ENCODE measurements at places on chromosomes 7 and 10. TPM values are rescaled to one million over a fixed set of nuclear protein-coding genes. Genes with fewer than 3 reads are reported as not detected.

DNA sequence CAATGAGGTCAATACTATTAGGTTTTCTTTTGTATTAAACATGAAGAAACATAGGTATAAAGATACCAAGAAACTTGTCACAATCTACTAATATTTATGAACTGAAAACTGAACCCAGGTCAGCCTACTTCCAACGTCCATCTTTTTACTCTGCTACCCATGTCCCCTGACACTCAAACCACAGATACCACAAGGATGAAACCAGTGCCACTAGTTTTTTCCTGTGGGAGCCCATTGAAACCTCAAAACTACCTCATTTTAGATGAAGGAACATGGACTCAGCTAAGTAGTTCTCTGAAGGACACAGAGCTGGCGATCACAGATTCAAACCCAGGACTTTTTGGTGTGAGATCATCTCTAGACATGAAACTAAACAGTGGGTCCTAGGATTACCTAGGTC lies 6.8 kb downstream of the TET1 start:
- peak; percentile 56 for DNase-seq

DNA sequence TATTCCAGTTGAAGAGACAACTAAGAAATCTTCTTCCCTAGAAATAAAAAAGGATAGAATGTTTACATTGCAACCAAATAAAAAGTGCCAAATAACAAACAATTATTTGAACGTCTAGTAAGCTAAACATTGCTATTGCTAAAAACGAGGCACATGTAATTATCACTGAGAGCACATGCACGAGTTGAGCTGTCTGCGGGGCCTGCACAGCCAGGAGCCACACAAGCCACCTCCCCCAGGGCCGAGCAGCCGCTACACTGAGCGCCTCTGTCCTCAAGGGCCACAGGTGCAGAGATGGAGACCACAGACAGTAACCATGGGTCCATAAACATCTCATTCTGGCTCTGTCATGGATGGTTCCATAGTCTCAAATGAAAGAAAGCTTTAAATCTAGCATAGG lies 17.2 kb downstream of the NCAPG2 start:
- no peak for DNase-seq

DNA sequence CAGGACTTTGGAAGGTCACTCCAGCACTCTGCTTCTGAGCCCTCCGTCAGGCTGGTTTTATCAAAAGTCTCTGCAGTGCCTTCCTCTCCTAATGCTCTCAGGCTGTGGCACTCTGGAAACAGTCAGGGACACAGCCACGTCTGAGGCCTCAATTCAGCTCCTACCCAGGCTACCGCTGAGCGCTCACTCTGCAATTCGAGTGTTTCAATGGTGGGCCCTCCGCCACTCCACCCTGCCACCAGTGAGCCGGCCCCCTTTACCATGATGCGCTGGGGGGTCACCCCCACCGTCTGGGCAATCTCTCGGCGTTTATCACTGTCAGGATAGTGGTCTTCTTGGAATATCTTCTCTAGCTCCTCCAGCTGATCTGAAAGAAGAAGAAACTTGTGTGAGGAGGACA lies 3.5 kb downstream of the NOBOX start:
- DNase-seq: no peak

DNA sequence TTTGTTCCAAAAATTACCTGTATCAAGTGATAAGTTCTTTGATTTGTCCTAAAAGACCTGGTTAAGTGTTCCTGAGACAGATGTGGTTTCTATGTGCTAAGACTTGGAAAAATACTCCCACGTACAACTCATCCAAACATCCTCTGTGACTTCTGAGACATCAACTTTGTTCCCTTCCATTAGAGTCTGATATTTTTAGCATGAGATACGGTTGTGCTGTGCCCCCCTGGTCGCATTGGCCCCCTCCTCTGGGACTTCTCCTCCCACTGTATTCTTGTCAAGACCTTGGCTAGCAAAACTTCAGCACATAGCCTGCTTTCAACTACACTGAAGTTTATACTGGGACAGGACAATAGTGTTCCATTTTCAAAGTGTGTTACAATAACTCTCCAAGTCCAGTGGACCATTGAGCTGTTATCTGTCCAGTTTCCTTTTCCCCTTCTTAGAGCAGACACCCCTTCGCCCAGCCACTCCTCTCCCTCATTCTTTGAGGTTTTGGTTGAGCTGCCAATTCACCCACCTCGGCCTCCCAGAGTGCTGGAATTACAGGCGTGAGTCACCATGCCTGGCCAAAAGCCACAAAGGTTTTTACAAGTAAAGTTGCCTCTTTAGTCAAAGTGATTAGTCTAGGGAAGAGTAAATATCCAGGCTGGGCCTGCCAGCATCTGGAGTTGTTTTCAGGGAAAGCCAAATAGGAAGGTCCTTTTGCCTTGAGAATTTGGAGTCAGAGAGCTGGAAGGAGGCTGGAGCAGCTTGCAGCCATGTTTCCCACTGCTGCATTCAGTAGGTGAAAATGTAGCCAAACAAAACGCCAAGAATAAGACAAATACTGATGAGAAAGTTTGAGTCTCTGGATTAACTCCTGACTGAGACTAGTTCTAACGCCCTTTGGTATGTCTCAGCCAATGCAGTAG lies 17.8 kb upstream of the PDLIM1 start:
- DNase-seq: peak; percentile 95

GRCh38 chr7:152541892-152542291 lies 106.1 kb upstream of the KMT2C start:
- no peak for DNase-seq

Gene CARD11
- not detected for total RNA-seq

DNA sequence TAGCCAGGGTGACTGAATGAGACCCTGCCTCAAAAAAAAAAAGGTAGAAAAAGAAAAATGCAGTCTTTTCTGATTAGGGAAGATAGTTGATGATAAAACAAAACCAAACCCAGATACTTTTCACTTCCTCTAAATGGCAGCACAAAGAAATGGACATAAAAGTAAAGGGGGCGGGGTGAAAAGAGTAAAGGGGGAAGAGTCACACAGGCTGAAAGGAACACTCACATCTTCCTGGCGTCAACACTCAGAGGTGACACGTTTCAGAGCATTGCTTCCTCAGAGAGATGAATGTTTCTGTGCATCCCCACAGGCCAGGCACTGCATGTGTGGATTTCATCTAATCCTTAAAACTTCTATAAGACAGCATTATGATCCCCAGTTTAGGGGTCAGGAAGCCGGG lies 81.2 kb downstream of the HIPK2 start:
- DNase-seq: no peak

- DNase-seq: no peak
Observed at GRCh38 chr7:7920481-7920880, 48.1 kb upstream of the GLCCI1 start.

- peak; percentile 98 for DNase-seq
Observed at GRCh38 chr7:151599401-151600227, 79.9 kb upstream of the RHEB start.

- DNase-seq: no peak
Observed at GRCh38 chr10:30118590-30118989, 59.2 kb upstream of the JCAD start.

DNA sequence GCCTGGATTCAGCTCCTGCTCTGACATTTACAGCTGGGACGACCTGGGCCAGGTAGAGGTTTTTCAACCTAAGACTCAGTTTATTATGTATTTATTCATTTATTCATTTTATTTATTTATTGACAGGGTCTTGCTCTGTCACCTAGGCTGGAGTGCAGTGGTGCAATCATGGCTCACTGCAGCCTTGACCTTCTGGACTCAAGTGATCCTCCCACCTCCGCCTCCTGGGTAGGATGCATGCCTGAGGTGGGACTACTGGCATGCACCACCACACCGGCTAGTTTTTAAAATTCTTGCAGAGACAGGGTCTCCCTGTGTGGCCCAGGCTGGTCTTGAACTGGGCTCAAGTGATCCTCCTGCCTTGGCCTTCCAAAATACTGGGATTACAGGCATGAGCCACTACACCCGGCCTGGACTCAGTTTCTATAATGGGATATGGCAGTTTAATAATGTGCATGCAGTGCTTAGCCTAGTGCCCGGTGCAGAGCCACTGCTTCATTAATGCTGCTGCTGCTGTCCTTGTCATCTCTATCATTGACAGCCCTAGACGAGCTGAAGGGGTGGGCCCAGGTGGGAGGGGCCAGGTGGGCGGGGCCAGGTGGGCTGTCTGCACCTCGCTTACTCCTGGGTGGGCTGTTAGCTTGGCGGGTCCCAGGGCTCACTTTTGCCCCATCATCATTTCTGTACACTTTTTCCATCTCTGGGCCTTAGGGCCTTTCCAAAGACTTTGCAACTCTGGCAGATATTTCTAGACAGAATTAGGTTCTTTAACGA lies 92.6 kb downstream of the LHPP start:
- DNase-seq: no peak

- no peak for DNase-seq
Observed at GRCh38 chr10:88440541-88440940, 142.6 kb downstream of the RNLS start.

- peak; percentile 56 for DNase-seq
Observed at GRCh38 chr10:129814681-129815646, 149.1 kb downstream of the EBF3 start.

Gene EXOC6
- total RNA-seq: 4.3 TPM

DNA sequence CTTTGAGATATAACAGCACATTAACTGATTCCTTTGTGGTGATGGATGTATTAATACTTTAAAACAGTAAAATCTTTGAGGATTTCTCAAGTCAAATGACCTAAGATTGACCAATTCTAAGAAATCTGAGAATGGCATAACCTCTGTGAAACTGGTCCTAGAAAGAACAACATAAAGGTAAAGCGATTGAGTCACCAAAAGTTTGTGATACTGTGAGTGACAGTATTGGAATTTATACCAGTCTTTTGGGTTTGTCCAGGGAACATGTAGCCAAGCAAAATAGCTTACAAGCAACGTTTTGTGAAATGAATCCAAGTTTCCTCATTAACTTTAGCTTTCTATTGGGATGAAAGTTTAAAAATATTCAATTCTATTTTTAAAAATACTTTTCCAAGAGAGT lies 157.4 kb upstream of the TMEM196 start:
- no peak for DNase-seq

- no peak for DNase-seq
Observed at GRCh38 chr10:129652021-129652420, 185.0 kb downstream of the MGMT start.

GRCh38 chr10:96613576-96613975 lies 26.8 kb upstream of the TM9SF3 start:
- DNase-seq: no peak

- DNase-seq: peak; percentile 34
Observed at GRCh38 chr10:84395581-84395980, 67.2 kb downstream of the CCSER2 start.

DNA sequence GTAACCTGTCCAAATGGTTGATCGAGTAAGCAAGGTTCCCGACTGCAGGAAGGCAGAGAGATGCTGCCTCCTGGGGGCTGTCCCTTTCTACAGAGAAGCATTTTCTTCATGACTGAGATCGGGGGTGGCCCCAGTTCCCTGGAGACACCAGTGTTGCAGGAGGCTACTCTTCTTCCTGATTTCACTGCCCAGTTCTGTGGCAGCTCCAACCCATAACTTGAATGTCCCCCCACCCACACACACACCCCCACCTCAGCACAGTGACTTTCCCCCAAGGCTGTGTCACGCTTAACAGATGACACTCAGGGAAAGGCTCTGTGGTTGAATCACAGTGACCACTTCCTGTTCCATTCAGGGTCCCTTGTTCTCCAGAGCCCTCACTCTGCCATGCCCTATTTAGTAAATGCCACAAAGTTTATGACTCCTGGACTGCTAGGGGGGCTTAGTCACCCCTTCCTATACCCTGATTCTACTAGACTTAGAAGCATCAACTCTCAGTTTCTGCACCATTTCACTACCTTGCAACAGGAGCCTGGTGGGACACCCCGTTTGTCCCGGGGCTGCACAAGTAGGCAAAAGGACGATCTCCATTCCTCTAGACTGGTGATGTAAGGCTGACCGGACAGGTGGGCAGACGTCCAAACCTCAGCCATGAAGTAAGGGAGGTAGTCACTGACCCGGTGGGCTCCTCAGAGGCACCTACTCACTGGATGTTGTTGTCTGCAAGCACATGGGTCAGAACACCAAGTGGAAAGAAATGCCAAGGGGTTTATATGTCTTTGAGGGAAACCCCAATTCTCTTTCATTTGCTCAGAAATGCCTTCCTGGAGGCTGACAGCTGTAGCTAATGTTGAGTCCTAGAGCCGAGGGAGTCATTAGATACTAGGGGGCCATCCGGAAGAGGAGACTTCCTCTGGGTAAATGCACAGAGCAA lies 31.3 kb upstream of the SMC3 start:
- DNase-seq: peak; percentile 72
